ENCODE measurements at places on chromosomes 7 and 10. TPM values are rescaled to one million over a fixed set of nuclear protein-coding genes. Genes with fewer than 3 reads are reported as not detected.

DNA sequence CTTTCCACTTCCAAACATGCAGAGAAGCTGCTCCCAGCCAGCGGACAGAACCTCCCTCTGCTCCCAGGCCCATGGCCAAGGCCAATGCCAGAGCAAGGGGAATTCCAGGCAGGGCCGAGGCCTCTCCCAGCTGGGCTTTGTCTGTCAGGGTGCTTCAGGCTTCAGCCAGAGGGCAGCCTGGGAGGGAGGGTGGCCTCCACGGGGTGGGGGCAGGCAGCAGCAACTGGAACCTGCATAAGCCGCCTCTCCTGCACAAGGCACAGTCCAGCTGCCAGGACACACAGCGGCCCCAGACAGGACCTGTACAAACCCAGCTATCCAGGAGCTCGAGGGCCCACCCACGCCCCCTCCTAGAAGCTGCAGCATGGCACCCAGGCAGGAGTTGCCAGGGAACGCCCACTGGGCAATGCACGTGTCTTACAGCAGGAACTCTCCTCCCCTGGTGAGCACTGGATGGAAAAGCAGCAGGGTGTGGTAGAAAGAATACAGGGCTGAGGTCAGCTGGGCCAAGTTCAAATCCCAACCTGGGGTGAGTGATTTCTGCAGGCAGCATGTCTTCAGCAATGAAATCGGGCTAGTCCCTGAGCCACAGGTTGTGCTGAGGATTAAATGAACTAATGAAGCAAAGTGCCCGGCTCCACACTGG, 7.6 kb downstream of the FAM53B start:
- peak; percentile 67 for DNase-seq

DNA sequence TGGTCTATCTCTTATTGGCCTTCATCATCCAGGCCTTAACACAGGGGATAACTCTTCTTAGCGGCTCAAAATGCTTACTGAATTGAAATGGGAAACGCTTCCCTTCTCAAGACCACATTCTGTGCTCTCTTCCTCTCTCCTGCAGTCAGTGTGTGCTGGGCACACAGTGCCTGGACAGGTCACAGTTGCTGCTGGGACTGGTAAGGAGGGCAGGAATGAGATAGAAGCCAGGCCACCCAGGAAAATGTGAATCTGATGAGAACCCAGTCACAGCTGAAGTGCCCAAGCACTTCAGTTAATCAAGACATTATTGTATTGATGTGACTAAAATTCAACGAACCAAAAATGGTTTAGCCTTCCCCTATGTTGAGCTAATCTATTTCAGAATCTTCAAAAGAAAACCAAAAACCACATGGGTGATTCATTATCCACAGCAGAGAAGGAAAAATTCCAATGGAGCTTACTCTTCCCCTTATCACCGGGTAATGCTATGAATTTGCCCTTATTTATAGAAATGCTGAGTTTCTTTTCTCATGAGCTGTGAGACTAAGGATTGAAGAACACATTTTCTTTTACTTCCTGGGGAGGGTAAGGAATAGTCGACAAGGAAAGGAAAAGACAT, 41.2 kb upstream of the PLPP4 start:
- peak; percentile 89 for DNase-seq

- no peak for DNase-seq
Observed at GRCh38 chr7:22346383-22347107, 10.4 kb downstream of the RAPGEF5 start.

- DNase-seq = peak; percentile 44
Observed at GRCh38 chr10:72694476-72695369, 2.8 kb downstream of the MCU start.

Gene CCDC172
- total RNA-seq = not detected

Gene MEOX2
- not detected for total RNA-seq

Measured in A172 (cell line).